GM23248 (cell line): ENCODE measurements at places on chromosomes 5 and 9. TPM values are rescaled to one million over a fixed set of nuclear protein-coding genes. Genes with fewer than 3 reads are reported as not detected.
A peak's percentile ranks its signal among the peaks of the same experiment; 100 is the strongest.

DNA sequence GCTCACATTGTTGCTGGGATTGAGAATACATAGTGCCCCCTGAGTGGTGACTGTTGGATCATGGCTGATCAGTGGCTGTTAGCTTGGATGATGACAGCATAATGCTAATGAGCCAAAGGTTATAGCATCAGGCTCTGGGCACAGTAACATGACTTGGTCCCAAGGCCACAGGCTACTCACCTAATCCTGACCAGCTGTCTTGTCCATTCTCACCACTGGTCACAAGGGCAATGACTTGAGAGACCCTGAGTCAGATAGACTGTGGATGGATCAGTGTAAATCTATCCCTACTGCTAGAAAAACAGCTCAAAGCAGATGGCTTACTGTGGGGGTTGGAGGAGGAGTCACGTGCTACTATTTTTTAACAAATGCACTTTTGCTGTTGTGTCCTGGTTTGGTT is 74.7 kb downstream of the AOPEP start:
- H3K27ac ChIP-seq = peak overlapping the region; percentile 36; the same call in 1 of the 2 replicates
- no peaks in the 10 kb centered on the region for H3K36me3 ChIP-seq
- H3K27me3 ChIP-seq = no peaks in the 10 kb centered on the region
- peak; percentile 38 for DNase-seq
- peaks cover 51% of the 10 kb centered on the region for H3K4me1 ChIP-seq
- H3K4me3 ChIP-seq = no peak overlapping the region

DNA sequence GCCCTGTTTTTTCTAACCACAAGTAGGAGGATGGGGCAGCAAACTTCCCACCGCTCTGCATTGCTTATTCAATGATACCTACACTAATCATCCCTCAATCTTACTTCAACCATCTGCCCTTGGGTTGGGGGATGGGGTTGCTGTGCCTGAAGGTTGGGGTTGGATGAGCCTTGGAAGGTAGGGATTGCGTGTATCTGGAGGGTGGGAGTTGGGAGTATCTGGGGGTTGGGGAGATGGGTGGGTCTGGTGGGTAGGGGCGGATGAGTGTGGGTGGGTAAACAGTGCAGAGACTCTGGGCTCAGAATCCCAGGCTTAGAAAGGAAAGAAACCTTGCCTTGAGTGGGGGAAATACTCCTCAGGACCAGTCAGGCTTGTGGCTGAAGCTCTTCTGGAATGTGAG is 467.4 kb downstream of the DIRAS2 start:
- H3K4me3 ChIP-seq = no peak overlapping the region
- H3K27ac ChIP-seq = no peak overlapping the region
- H3K36me3 ChIP-seq = no peaks in the 10 kb centered on the region
- no peaks in the 10 kb centered on the region for H3K4me1 ChIP-seq
- no peaks in the 10 kb centered on the region for H3K27me3 ChIP-seq
- DNase-seq = no peak

Gene SLC22A4
- 26.0 and 26.3 TPM in 2 replicates for total RNA-seq

Gene CDH9
- not detected in 2 replicates for total RNA-seq

Gene CNTNAP3
- total RNA-seq = not detected in 2 replicates

DNA sequence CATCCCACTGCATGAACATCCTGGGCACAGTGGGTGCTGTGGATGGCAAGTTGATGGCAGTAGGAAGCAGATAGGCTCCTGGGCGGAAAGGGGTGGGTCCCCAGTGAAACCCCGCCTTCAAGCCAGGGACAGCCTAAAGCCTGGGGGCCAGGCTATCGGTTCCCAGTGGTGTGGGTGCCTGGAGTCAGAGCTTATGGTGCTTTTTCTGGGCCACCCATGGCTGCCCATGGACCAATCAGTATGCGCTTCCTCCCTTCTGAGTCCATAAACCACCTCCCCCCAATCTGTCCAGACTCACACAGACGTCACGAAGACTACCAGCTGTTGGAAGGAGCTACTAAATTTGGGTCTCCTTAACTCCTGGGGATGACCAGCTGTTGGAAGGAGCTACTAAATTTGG is 17.5 kb upstream of the ECPAS start:
- H3K27ac ChIP-seq = no peak overlapping the region
- no peak for DNase-seq
- H3K36me3 ChIP-seq = no peaks in the 10 kb centered on the region
- no peaks in the 10 kb centered on the region for H3K27me3 ChIP-seq

DNA sequence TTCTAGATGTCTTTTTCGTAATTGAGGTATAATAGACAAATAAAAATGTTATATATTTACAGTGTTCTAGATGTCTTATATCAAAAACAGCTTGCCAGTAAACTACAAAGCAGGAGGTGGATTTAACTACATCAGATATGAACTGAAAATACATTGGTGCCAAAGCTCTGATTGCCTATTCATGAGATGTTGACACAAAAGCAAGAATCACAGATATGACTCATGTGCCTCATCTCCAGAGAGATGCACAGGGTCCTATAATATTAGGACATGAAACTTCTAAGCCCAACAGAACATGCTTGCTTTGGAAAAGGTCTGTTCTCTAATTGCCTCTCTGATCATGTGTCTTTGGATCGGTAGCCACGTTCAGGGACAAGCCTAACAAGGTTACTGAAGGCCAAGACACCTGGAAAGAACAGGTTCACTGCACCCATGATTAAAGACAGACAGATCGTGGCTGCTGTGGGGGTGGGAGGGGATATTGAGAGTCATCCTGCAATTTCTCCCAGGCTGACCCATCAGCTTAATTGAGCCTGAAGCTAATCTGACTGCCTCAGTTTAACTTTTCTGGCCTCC is 16.8 kb downstream of the ABCA1 start:
- peak; percentile 68 for DNase-seq
- no peak overlapping the region for H3K27ac ChIP-seq
- peaks cover 42% of the 10 kb centered on the region for H3K4me1 ChIP-seq
- H3K4me3 ChIP-seq = no peak overlapping the region

GRCh38 chr5:132853323-132853722 is 12.9 kb downstream of the GDF9 start:
- H3K27ac ChIP-seq = no peak overlapping the region
- H3K4me3 ChIP-seq = no peak overlapping the region
- 0 out of 2 replicates have a peak, but pooled peaks cover 4% of the 10 kb centered on the region for H3K4me1 ChIP-seq
- no peak for DNase-seq
